ENCODE measurements at places on chromosomes 12 and 14.
A peak's percentile ranks its signal among the peaks of the same experiment; 100 is the strongest.

DNA sequence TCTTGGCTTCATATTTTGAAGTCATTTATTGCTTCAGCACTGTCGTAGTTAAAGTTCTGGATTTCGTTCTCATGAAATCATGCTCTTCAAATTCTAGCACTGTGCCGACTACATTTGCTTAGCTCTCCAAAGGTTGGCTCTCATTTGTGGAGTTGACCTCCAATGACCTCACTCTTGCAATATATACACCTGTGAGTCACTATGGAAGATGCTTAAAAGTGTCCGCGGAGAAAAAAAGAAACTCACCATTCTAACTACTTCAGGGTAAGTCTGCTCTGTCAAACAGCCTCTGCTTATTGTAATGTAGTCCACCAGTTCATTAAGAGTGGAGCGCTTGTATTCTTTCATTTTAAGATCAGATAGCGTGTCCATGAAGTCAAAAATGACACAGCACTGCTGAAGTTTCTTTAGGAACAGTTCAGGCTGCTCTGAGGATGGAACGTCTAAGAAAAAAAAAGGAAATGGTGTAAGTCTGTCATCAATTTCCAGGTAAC, 89.7 kb downstream of the PPP2R5E start:
- DNase-seq: no peak

DNA sequence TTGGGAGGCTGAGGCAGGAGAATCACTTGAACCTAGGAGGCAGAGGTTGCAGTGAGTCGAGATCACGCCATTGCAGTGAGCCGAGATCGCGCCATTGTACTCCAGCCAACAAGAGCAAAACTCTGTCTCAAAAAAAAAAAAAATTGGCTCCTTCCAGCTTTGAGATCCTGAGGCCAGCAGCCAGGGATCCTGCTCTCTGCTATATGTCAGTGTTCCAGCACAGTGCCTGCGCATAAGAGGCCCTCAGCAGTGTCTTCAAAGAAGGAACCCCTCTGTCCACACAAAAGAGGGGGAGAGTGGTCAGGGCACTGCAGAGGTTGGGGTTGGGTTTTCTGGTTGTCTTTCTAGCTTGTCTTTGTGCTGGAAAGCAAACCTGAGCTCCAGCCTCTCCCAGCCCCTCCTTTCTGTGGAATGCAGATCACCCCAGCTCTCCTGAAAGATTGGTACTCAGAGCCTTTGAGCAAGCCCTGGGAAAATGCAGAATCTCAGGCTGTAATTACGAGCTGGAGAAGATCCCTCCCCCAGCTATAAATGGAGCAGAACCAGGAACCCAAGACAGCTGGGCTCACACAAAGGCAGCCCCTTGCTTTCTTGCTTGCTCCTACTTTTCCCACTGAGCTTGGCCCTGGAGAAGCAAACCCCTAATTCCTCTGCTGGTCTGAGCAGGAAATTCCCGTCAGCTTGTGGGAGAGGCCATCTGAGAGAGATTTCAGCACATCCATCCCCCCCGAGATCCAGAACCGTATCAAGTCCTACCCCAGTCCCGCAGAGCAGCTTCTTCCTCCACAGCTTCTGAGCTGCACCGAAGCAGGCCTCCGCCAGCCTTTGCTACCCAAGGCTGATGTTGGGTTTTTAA, 205.7 kb downstream of the ZFP36L1 start:
- DNase-seq: no peak

DNA sequence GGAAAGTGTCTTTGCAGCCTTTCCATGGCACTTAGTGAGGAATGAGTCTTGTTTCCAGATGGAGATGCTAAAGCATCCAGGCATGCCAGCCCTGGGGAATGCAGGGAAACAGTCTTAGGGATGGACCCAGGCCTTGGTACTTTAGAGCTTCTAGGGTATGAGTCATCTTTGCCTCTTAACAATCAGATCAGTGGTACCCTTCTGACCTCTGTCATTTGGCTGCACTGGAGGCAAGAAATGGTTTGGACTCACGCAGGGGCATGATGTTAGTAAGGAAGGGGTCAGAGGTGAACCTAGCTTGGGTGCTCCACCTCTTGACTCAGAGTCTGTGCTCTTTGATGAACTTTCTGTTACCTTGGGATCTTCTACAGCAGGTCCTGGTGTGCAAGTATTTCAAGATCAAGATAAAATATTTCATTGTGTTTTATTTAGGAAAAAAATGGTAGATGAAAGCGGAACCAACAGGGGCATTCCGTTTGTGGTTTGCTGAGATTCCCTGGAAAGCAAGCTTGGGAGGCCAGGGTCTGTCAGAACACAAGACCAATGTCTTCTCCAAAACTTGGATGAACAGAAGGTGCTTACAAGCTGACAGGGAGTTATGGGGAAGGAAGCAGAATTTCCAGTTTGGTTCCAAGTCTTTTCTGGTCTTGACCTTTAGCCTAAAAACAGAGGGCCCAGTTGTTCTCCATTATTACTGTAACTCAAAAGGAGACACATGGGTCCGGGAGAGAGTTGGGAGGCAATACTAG, 216.2 kb downstream of the ZFP36L1 start:
- no peak for DNase-seq

DNA sequence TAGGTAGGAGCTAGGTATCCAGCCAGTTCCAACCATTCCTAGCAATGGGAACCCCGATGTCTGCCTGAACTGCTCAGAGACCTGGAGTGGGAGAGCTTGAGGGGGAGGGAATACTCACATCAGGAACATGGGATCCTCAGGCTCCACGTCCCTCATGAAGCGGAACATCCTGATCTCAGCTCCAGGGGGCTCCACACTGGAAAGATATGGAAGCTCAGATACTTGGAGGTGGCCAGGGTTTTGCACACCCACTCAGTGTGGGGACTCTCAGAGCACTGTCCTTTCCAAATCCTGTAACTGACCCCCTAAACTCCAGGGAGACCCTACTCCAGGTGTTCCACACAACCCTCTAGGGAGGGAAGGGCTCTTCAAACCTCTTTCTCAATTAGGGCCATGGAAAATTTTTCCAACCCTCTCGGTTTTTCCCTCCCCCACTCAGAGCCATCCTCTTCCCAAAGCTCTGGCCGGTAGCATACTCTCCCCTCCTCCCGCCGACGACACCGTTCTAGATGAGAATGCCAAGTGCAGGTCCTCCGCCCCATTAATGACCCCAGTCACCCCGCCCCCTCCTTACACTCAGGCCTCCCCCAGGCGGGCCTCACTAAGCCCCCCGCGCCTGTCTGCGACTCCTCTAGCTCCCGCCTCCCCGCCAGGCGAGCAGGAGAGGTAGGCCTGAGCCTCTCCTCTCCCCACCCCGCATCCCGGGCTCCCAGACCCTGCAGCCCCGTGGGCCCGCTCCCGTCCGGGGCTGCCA, 597 bp downstream of the MLF2 start:
- DNase-seq: no peak

DNA sequence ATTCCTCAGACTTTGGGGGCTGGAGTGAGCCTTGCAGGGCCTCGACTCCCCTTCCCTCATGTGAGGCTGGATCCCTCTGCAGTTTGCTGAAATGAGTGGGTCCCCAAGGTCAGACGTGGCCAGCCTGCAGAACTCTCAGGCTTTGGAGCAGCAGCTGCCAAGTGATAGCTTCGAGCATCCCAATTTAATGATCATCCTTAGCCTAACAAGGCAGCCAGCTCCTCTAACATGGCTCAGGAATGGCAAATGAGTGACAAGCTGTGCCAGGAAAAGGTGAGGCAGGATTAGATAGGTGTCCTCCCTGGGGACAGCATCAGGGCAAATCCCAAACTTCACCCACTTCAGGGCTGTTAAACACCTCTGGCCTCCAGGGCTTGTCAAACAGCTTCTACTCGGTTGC, 130.7 kb upstream of the PWP1 start:
- DNase-seq: no peak

GRCh38 chr14:68687746-68688145, 105.1 kb downstream of the ZFP36L1 start:
- no peak for DNase-seq

DNA sequence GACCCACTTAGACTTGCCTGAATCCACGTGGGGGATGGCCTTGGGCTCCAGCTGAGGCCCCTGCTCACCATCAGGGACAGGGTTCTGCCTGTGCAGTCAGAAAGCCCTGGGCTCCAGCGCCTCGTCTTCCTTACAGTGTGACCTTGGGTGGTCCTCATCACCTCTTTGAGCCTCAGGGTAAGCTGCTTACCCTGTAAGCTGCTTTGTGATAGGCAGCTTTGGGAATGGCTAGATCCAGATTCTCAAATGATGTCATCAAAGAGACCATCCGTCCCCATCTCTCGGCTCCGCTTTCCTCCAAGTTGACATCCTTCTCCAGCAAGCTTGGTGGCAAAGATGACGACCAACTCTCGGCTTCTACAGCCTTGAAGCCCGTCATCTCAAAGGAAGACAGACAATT, 127.0 kb downstream of the ADCK1 start:
- no peak for DNase-seq

DNA sequence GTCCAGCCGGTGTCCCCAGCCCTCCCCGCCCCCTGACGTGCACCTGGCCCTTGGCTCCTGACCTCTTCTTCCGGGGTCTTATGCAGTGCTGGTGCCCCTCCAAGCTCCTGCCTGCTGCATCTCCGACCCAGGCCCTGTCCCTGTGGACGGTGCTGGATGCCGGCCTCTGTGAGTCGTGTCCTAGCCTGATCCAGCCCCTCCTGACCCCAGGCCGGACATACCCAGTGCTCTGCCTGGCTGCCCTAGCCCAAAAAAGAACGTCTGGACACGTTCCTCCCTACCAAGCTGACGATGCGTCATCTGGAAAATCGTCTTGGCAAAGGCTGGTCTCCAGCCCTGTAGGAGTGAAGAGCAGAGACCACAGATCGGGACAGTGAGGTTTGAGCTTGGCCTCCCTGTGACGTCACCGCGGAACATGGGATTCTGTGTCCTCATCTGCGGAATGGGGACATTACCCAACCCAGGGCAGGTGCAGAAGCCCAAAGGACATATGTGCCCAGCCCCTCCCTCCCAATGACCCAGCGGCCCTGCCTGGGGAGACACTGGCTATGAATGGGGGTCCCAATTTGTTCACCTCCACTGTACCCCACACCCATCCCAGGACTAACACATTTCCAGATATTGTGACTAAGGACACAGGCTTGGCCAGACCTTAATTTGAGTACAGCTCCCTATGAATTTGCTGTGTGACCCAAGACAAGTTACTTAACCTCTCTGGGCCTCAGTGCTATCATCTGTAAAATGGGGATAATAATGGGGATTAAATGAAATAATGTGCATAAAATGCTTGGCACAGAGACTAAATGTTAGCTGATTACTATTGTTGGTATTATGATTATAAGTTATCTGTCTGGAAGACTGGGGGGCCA, 51.0 kb upstream of the BCL11B start:
- no peak for DNase-seq

GRCh38 chr12:55072083-55072482, 52.3 kb downstream of the NEUROD4 start:
- DNase-seq: peak; percentile 58

DNA sequence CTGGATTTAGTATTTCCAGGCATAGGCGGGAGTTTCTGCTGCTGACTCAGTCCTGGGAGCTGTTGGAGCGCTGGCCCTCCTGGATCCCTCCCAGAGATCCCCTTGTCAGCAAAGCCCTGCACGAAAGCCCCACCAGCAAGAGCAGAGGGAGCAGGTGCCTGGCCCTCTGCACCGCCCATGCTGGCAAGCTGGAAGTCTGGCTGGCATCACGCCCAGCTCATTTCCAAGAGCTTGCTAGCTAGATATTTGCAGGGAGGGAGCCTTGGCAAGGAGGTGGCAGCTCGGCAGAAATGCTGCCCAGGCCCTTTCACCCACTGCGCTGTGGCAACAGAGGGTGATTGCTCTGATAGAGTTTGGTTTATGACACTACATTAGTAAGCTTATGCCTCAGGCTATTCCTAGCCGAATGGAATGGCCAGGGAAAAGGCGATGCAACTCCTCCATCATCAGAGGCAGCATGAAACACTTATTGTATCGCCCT, 193.9 kb downstream of the EMP1 start:
- DNase-seq: no peak

DNA sequence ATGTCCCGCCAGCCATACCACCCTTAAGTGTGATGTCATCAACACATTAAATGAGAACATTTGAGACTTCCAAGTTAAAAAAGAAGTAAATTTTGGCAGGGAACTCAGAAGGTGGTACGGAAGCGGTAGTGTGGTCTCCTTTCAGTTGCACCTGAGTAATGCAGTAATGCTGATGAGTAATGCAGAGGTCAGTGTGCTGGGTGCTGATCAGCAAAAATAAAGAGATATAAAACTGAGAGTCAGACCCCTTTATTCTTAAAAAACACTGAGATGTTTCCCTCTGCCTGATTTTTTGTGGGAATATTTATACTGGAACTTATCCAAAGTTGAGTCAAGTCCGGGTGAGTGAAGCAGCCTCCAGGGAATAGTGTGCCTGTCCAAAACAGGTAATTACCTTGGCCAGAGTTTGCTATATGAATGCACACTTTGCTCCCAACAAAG, 370.6 kb upstream of the PRICKLE1 start:
- no peak for DNase-seq

DNA sequence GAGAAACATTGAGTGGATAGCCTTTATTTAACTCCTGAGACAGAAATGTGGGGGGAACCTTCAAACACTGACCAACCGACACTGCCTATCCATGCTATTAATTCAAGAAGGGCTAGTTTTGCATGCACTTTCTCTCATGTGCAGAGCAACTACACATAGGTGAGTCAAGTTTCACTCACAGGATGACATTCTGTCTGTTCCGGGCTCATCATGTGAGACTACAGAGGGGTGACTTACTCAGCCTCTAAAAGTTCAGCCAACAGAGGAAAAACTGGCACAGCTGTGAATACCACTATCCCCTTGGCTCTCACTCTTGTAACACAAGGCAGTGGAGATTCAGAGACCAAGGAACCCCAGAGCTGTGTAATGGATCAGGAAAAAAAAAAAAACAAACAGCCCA, 13.3 kb downstream of the BEST3 start:
- DNase-seq: no peak

Measured in stimulated activated CD4-positive, alpha-beta T cell treated with anti-CD3 and anti-CD28 coated beads, Interleukin-15, amount 100 ng/mL, for 1 hour (primary cell).